Mesothelial cell of epicardium (in vitro differentiated cells): ENCODE measurements at places on chromosomes 3 and 15.

DNA sequence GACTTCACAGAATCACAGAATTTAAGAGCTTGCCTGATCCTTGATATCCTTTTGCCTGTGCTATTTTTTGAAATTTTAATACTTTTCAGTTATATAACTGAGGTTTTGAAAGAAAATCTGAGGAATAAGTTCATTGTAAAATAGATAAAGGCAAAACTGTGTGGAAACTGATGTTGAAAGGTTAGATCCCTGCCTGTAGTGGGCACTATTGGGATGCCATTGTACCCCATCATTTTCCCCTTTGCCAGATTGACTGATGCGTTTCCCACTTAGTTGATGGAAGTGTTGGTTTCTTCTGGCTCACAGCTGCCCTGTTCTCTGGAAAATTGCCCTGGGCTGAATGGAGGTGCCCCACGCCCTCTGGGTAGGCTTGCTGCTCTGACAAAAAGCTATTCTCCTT, 387.9 kb downstream of the RBMS3 start:
- H3K4me1 ChIP-seq: peaks cover 2% of the 10 kb centered on the region
- H3K27me3 ChIP-seq: no peaks in the 10 kb centered on the region
- H3K27ac ChIP-seq: no peak overlapping the region
- H3K36me3 ChIP-seq: peaks cover 23% of the 10 kb centered on the region
- DNase-seq: no peak

DNA sequence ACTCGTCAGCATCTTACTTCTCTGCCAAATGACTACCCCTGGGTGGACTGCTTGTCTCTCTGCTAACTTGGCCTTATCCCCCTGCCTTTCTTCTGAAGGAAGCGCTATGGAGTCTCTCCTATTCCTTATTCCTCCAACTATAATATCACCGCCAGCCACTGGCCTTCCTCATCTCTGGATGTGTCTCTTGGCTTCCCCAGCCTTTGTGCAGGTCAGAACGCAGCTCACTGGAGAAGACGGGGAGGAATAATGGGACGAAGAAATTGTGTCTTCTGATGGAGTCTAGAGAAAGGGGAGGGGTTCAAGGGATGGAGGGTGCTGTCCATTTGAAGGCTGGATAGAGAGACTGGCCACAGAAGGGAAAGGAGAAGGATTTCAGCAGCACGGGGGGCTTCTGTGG, 16.9 kb downstream of the ITGA11 start:
- H3K4me1 ChIP-seq: peaks cover 9% of the 10 kb centered on the region
- DNase-seq: peak; percentile 29
- H3K36me3 ChIP-seq: no peaks in the 10 kb centered on the region
- H3K27me3 ChIP-seq: no peaks in the 10 kb centered on the region
- H3K4me3 ChIP-seq: no peak overlapping the region
- no peak overlapping the region for H3K27ac ChIP-seq

GRCh38 chr15:51888593-51889195, 59.2 kb downstream of the TMOD3 start:
- H3K4me3 ChIP-seq: no peak overlapping the region
- no peaks in the 10 kb centered on the region for H3K4me1 ChIP-seq
- no peak for DNase-seq
- H3K27ac ChIP-seq: no peak overlapping the region

DNA sequence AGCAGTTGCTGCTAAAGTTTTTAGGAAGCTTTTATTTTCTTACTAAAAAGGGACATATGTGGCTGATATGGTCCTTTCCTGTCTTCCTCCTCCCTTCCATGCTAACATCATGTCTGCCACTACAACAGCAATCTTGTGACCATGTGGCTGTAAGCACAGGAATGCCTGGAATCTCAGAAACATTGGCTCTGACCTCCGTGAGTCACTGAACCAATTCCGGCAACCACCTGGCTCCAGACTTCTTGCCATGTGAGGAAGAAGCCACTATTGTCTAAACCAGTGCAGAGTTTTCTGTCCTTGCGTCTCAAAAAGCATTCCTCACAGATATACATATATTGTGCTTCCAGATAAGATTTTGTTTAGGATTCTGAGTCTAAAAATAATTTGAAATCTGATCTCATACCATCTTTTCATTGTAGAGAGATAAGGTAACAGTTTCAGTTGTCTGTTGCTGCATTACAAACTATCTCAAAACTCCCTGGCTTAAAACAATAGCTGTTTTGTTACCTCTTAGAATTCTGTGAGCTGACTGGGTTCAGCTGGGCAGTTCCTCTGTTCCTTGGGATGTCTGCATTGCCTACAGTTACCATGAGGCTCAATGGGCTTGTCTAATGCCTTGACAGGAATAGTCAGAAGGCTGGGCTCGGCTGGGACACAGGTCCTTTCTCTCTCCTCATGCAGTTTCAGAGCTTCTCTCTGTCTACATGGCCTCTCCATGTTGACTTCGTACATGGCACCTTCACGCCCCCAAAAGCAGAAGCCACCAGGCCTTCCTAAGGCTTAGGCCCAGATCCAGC, 77.3 kb upstream of the MAGI1 start:
- H3K36me3 ChIP-seq: no peaks in the 10 kb centered on the region
- peak overlapping the region; percentile 95 for H3K27ac ChIP-seq
- H3K27me3 ChIP-seq: no peaks in the 10 kb centered on the region

GRCh38 chr3:186038360-186038759, 70.5 kb downstream of the ETV5 start:
- no peaks in the 10 kb centered on the region for H3K4me1 ChIP-seq
- H3K27me3 ChIP-seq: peaks cover 2% of the 10 kb centered on the region
- no peak overlapping the region for H3K4me3 ChIP-seq

DNA sequence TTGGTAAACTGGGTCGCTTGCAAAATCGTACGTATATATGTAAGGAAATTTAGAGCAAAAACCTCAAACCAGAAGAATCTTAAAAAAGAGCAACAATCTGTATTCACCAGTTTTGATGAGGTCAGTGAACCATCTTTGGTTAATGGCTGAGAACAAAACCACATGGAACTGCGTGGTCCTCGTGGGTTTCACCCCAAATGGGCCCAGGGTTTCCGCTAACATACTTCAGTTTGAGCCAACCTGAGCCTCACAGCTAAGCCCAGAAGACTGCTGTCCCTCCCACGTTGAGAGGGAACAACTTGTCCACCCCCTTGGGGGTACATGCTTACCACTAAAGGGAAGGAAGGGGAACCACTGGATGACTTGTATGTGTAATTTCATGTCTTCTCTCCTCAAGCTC, 204.6 kb downstream of the CACNA2D3 start:
- peaks cover 12% of the 10 kb centered on the region for H3K27me3 ChIP-seq
- H3K36me3 ChIP-seq: no peaks in the 10 kb centered on the region
- no peak for DNase-seq

GRCh38 chr3:114333180-114333922, 39.5 kb downstream of the TIGIT start:
- DNase-seq: no peak
- peaks cover 3% of the 10 kb centered on the region for H3K36me3 ChIP-seq
- H3K27ac ChIP-seq: no peak overlapping the region
- no peak overlapping the region for H3K4me3 ChIP-seq

DNA sequence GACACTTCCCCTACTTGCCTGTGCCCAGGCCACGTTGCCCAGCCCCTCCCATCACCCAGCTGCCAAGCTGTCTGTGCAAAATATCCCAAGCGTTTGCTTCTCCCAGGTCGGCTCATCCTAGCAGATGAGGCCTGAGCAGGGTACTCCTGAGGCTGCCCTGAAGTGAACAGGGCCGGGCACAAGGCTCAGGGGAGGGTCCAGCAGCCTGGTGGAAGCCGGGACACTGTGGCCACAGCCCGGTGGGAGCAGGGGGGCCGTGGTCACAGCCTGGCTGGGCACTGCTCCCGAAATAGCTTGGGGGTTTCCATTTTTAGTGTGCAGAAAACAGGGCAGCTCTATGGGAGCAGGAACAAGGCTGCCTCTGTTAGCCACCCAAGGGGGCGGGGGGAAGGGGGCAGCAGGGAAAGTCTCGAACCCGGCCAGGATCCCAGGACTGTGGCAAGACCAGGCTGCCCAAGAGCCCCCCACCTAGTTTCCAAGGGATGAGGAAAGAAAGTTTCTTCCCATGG, 3.4 kb downstream of the PLXNB1 start:
- DNase-seq: no peak
- peak overlapping the region; percentile 62 for H3K27ac ChIP-seq
- H3K4me1 ChIP-seq: peaks cover 52% of the 10 kb centered on the region
- no peak overlapping the region for H3K4me3 ChIP-seq

- peaks cover 18% of the 10 kb centered on the region for H3K27me3 ChIP-seq
- no peak for DNase-seq
- H3K27ac ChIP-seq: no peak overlapping the region
- no peaks in the 10 kb centered on the region for H3K36me3 ChIP-seq
Observed at GRCh38 chr3:72309661-72310418, 524.9 kb upstream of the PROK2 start.

DNA sequence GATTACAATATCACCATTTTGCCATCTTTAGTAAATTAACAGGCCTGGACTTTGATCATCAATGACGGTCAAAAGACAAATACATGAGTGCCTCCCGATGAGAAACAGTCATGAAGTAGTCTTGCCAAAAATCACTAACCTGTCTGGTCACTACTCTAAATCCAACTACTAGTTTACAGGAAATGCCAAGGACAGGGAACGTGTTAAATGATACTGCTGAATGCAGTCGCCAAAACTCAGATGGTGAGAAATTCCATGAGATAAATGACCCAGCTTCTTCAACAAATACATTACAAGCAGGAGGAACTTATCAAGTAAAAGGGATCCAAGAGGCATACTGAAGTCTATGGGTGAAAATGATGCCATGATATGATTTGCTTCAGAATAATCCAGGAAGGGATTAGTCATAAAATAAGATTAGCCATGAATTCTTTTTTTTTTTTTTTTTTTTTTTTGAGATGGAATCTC, 35.8 kb upstream of the ATP13A3 start:
- no peak for DNase-seq
- no peak overlapping the region for H3K27ac ChIP-seq
- no peak overlapping the region for H3K4me3 ChIP-seq
- no peaks in the 10 kb centered on the region for H3K36me3 ChIP-seq

- no peak overlapping the region for H3K4me3 ChIP-seq
- H3K36me3 ChIP-seq: no peaks in the 10 kb centered on the region
- peaks cover 12% of the 10 kb centered on the region for H3K4me1 ChIP-seq
- DNase-seq: no peak
Observed at GRCh38 chr3:30232142-30232541, 374.3 kb upstream of the TGFBR2 start.

GRCh38 chr15:39403640-39404117, 177.2 kb upstream of the THBS1 start:
- peaks cover 37% of the 10 kb centered on the region for H3K4me1 ChIP-seq
- H3K4me3 ChIP-seq: no peak overlapping the region
- no peaks in the 10 kb centered on the region for H3K27me3 ChIP-seq
- peak overlapping the region; percentile 57 for H3K27ac ChIP-seq
- no peaks in the 10 kb centered on the region for H3K36me3 ChIP-seq
- DNase-seq: no peak

GRCh38 chr15:91228383-91228782, 128.3 kb downstream of the SV2B start:
- no peaks in the 10 kb centered on the region for H3K36me3 ChIP-seq
- no peaks in the 10 kb centered on the region for H3K4me1 ChIP-seq
- H3K4me3 ChIP-seq: no peak overlapping the region

- no peaks in the 10 kb centered on the region for H3K4me1 ChIP-seq
- H3K27me3 ChIP-seq: no peaks in the 10 kb centered on the region
- H3K36me3 ChIP-seq: no peaks in the 10 kb centered on the region
- no peak for DNase-seq
- no peak overlapping the region for H3K4me3 ChIP-seq
Observed at GRCh38 chr3:39000008-39000450, 51.7 kb downstream of the SCN11A start.
